ENCODE measurements at places on chromosomes 3 and 15. TPM values are rescaled to one million over a fixed set of nuclear protein-coding genes. Genes with fewer than 3 reads are reported as not detected.

PSMD6 gene
- 74.5 TPM for total RNA-seq

TGFBR2 gene
- 51.5 TPM for total RNA-seq

CLSTN2 gene
- 0.02 TPM for total RNA-seq

NDUFAF3 gene
- total RNA-seq = 85.4 TPM

RASL12 gene
- total RNA-seq = 0.15 TPM
